ENCODE measurements at places on chromosomes 2 and 18.

GRCh38 chr18:80147037-80147417, 38.0 kb downstream of the ADNP2 start:
- DNase-seq, result no peak

GRCh38 chr2:213274143-213274542, 10.1 kb upstream of the SPAG16 start:
- no peak for DNase-seq

DNA sequence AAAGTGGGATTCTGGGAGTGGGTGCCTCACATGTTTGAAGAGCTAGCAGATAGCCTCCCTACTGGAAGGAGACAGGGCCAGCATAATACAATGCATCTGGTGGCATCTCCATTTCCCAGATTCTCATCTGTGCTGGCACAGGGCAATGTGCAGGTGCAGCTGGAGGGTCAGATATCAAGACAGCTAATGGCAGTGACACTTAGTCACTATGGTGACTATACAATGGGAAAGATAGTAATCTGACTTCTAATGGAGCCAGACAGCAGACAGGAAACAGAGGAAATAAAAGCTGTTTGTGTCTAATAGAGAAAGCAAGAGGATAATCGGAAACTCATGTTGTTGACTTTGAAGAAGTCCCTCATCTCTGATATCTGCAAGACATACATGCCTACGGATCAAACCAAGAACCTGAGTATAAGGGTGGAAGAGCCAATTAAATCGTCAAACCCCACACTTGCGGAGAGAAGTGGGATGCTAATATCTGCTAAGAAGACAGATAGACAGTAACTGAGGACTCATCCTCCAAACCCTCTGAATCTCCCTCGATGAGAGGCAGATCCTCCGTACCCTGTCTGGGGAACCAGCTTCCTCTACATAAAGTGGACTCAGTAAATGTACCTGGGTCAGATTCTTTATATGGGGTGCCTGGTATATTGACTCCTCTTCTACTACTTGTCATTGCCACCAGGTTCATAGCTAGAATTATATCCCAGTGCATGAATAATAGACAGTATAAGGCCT, 692.7 kb downstream of the SOCS6 start:
- no peak for DNase-seq

DNA sequence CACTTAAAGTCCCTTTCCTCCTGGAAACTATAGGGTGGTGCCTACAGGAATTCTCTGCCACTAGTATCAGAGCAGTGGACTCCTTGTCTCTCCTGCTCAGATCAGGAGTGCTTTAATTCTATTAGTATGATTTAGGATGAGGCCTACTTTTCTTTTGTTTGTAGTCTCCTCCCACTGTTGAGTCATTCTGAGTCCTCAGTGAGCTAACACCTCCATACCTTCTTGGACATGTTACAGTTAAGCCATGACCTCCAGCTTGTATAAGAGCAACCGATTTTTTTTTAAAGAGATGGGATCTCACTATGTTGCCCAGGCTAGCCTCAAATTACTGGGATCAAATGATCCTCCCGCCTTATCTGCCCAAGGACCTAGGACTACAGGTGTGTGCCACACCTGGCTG, 48.7 kb upstream of the OTOF start:
- no peak for DNase-seq

GRCh38 chr2:62038975-62039771, 133.7 kb downstream of the COMMD1 start:
- DNase-seq, result peak; percentile 88

DNA sequence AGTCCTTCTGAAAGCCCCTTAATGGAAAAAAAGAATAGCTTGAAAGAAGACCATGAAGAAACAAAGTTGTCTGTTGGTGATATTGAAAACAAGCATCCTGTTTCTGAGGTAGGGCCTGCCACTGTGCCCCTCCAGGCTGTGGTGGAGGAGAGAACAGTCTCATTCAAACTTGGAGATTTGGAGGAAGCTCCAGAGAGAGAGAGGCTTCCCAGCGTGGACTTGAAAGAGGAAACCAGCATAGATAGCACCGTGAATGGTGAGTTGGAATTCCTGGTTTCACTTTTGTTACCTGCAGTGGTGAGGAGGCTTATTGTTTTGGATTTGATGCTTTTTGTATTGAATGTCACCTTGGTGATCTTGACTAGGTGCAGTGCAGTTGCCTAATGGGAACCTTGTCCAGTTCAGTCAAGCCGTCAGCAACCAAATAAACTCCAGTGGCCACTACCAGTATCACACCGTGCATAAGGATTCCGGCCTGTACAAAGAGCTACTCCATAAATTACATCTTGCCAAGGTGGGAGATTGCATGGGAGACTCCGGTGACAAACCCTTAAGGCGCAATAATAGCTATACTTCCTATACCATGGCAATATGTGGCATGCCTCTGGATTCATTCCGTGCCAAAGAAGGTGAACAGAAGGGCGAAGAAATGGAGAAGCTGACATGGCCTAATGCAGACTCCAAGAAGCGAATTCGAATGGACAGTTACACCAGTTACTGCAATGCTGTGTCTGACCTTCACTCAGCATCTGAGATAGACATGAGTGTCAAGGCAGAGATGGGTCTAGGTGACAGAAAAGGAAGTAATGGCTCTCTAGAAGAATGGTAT, 13.3 kb downstream of the SLC20A1 start:
- DNase-seq, result no peak

DNA sequence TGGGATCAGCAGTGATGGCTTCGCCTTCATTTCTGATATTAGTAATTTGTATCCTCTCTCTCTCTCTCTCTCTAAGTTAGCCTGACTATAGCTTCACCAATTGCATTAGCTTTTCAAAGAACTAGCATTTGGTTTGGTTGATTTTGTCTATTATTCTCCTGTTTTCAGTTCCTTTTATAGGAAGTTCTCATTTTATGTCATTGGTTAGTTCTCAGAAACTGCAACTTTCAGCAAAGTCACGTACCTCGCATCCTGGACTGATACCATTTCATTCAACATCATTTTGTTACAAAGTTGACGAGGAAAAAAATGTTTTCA, 450.8 kb downstream of the EIPR1 start:
- no peak for DNase-seq

DNA sequence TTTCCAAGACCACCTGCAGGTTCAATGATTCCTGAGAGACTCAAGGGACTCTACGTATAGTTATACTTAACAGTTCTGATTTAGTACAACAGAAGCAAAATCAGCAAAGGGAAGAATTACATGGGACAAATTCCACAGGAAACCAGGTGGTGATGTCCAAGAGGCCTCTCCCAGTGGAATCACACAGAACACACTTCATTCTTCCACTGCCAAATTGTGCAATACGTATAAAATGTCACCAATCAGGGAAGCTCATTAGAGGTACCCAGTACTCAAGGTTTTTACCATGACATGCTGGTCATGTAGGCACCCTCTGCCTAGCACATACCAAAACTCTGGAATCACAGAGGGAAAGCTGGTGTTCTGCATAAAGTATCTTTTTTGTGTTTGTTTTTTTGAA, 22.4 kb downstream of the CAPG start:
- DNase-seq, result no peak

GRCh38 chr2:119025762-119026351, 83.9 kb downstream of the MARCO start:
- DNase-seq, result no peak

GRCh38 chr2:187549193-187549592, 5.0 kb downstream of the TFPI start:
- DNase-seq, result no peak

- no peak for DNase-seq
Observed at GRCh38 chr2:120267348-120267747, 14.7 kb downstream of the RALB start.

- DNase-seq, result no peak
Observed at GRCh38 chr18:47969816-47970215, 39.4 kb upstream of the SMAD2 start.

DNA sequence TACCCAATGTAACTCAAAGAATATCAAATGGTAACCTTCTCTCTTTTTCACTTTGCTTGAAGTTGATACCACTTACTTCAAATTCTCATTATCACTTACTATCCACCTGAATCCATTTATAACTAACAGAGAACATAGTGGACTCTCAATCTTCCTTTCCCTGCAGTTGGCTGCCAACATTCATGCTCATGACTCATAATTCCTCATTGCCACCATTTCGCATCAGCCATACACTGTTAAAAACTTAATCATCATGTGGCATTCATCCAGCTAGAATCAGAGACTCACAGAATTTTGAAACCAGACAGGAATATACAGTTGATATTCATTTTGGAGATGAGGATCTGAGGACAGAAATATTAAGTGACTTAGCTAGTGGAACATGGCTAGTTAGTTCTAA, 56.8 kb downstream of the SLC4A10 start:
- DNase-seq, result no peak

- DNase-seq, result no peak
Observed at GRCh38 chr2:52629531-52629930, 1138.1 kb upstream of the CHAC2 start.

DNA sequence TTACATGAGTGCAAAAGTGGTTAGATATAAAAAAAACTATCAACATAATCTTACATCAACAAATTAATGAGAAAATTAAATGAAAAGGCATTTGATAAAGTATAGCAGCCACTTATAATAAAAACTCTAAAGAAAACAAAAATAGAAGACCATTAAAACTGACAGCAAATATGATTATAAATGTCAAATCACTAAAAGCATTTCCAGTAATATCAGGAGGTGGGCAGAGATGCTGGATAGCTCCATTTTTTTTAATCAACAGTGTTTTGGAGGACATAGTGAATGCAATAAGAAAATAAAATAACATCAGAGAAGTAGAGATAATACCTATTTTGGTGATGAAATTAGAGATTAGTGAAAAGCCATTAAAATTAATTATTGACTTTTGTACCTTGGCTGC, 173.4 kb downstream of the LRRTM4 start:
- no peak for DNase-seq

DNA sequence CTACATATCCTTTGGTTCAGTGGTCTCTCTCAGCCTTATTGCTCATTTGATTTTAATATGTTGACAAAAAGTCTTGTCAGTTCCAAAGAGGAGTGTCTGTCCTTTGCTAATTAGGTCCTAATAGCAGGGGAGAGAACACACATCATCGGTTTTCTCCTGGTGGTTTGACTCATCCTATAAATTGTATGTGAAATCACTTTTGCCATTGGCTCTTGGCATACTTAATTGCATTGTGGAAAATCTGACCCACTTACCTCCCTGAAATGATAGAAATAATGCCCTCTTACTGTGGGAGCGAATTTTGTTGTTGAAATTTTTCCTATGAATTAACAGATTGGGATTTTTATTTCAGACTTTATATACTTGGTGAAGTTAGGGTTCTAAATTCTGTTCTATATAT, 58.3 kb downstream of the MTCL1 start:
- no peak for DNase-seq

DNA sequence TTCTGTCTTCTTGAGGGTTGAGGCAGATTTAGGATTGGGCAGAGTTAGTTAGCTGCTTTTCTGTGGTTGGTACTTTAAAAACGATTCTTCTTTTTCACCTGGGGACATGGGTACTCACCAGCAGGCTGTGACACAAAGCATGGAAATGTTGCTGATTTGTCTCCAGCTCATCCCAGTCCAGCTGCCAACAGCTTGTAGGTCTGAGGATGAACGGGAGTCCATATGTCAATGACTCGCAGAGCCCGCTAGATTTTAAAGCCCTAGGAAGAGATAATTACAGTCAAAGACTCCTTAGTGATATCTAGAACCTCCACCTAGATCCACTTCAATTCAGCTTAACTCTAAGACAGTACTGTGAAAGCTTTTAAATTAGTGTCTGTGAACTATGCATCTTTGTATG, 20.8 kb downstream of the DOK1 start:
- DNase-seq, result no peak

GRCh38 chr18:2412996-2413751, 158.1 kb downstream of the METTL4 start:
- DNase-seq, result no peak

GRCh38 chr2:191266201-191266600, 21.0 kb downstream of the MYO1B start:
- no peak for DNase-seq

GRCh38 chr2:203819434-203820133, 48.0 kb upstream of the CTLA4 start:
- no peak for DNase-seq

- DNase-seq, result no peak
Observed at GRCh38 chr18:35582899-35583558, 1.5 kb downstream of the GALNT1 start.

- DNase-seq, result no peak
Observed at GRCh38 chr2:74922592-74923227, 35.7 kb upstream of the POLE4 start.

GRCh38 chr2:29226375-29226774, 111.2 kb downstream of the CLIP4 start:
- DNase-seq, result no peak

DNA sequence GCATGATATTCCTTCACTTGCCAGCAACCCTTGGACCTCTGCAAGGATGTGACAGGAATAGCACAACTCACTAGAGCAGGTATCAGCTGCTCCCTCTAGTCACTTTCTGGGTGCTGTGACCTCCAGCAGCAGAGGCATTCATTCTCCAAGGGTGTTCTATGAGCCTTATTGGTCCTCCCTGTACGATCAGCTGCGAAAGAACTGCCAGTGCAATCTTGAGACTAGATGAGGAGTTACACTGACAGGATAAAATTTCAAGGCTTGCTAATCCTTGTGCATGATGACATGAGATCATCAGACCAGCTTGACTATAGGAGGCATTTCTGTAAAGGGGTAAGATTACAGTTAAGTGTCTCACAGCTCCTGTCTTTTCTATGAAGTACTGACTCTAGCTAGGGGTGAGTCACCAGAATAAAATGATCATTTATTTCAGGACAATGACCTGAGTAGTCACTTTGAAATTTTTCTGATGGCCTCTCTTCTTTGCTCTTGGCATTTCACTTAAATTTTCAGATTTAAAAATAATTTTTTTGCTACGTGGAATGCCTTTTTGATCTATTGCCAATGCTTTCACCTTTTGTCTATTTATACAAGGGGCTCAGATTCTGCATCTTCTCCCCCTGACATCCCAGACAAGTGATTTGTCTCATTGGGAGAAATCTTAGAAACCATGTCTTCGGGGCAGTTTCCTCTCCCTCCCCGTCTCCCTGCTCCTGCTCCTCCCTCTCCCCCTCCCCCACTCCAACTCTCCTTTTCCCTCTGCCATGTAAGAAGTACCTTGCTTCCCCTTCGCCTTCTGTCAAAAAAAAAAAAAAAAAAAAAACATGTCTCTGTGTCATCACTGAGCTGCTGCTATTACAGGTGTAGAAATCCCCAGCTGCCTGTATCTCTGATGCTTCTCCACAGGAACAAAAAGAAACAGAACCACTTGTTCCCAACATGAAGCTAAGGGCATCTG, 49.2 kb upstream of the FRZB start:
- no peak for DNase-seq

DNA sequence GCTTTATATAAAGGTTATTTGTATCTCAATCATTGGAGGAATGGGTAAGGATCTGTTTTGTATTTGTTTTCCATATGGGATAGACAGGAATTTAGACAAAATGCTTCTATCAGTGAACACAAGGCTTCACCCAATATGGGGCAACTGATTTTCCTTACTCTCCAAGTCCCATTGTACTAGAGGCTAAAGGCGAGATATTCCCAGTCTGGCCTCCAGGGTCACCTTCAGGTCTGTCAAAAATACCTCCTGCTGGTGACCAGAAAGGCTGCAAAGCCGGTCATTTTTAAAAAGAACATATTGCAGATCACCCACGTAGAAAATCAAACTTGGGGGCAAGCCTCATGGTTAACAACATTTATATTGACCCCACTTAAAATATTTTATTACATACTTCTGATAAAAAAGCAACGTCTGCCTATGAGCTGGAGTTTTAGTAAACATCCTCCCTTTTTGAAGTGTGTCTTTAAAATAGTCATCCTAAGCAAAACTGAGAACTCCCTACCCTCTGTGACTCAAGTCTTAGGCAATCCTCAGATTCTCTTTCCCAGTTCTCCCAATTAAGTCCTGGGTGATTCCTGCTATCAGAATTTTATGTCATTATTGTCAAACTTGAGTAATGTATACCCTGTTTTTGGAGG, 276.6 kb downstream of the MREG start:
- no peak for DNase-seq
